ENCODE measurements at places on chromosomes 11 and 22.

- no peak for DNase-seq
Observed at GRCh38 chr11:92552942-92553341, 328.3 kb downstream of the FAT3 start.

DNA sequence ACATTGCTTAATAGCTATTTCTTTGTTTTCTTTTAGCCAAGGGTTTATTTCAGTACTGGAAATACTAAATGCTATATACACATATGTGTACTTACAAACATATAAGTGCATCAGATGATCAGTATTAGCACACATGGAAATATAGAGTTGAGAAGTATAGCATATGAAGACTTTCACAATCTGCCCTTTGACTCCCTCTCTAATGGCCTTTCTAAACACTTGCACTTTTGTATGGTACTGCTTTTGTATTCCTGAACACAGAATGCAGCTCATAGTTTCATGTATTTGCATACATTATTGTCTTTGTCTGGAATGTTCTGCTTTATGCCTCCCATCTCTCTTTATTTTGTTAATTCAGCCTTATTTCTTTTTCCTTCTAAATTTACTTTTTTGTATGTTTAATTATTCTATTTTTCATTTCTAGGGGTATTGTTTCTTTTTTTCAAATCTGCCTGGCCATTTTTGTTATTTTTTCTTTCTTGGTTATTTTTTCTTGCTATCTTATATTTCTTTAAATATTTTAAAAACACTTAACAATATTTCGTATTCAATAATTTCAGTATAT lies 28.8 kb downstream of the ACER3 start:
- no peak for DNase-seq

DNA sequence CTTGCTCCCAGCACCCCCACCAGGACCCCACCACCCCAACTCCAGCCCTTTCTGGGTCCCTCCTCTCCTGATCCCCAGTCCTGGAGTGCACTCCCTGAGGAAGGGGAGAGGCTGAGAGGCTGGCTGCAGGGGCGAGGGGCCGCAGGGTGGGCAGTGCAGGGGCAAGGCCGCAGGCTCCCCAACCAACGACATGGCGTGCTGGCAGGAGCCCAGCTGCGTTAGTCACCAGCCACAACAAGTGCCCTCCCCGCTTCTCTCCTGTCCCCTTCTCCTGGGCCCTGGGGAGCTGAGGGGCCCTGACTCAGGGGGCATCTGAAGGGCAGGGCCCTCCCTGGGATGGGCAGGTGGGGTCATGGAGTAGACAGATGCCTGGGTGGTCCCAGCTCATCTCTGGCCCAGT lies 2.3 kb downstream of the CABP7 start:
- no peak for DNase-seq

GRCh38 chr11:16367252-16367651 lies 10.9 kb upstream of the SOX6 start:
- DNase-seq = no peak

- no peak for DNase-seq
Observed at GRCh38 chr11:69934861-69935494, 115.8 kb upstream of the FGF3 start.

- DNase-seq = no peak
Observed at GRCh38 chr22:19620742-19621371, 93.4 kb upstream of the SEPTIN5 start.

GRCh38 chr11:132943357-132943705 lies 589.0 kb downstream of the OPCML start:
- no peak for DNase-seq

DNA sequence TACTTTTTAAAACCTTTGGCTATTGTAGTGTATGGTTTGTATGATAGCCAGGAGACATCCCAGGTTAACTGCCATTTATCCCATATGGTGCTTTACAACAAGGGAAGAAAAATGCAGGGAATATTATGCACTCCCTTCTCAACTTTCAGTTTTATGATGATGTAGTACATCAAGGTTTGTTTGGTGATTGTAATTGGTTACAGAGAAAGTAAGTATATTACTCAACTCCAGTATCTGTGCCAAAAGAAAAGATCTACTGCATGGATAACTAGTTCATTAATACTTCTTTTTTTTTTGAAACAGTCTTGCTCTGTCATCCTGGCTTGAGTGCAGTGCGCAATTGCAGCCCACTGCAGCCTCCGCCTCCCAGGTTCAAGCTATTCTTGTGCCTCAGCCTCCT lies 65.3 kb downstream of the BCL2L13 start:
- no peak for DNase-seq

GRCh38 chr22:48968201-48968959 lies 859.3 kb downstream of the BRD1 start:
- DNase-seq = peak; percentile 67

DNA sequence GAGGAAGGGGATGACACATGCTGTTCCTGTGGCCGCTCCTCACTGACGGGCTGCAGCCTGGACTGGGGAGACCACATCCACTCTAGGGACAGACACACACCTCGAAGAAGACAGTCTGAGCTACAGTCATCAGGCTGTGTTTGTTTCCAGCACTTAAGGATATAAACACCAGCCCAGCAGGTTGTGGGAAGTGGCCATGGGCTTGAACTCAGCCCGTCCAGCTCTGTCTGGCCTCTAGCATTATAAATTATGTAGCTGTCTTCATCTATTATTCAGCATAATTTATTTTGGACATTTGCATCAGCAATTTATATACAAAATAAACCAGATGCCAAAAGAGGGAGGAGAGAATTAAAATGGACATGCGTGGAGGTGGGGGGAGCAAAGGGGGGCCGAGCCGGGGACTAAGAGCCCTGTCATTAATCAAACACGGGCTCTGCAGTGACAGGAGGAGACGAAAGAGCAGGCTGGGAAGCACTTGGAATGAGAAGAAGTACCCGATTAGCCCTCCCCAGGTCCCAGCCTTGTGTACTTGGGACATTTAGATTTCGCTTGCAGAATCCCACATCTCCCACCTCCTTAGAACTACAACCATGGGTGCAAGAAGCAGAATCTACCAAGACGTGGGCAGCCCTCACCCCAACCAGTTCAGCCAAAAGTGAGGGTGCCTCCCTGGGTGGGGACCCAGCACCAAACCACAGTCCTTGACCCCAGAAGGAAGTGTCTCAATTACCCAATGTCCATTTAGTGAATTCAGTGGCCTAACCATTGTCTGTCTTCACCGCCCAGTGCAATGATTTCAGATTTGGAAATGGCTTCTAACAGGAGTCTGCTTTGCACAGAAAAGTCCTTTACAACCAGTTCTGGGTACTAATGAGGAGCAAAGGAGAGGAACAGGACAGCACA lies 309.6 kb downstream of the OPCML start:
- DNase-seq = no peak

DNA sequence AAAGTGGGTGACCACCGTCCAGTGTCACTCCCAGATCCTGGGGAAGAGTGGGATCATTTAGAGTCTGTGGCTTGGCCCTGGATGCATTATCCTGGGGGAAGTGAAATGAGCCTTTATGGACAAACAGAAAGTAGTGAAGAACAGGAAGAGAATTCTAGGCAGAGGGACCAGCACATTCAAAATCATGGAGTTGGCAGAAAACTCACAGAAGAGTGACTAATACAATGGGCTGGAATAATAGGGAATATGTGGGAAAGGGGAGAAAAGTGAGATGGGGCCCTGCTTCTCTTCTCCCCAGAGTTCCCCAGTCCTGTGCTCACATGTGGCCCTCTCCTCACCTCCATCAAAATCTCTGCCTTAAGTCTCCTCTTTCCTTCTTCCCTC lies 84.3 kb downstream of the CCDC81 start:
- no peak for DNase-seq

DNA sequence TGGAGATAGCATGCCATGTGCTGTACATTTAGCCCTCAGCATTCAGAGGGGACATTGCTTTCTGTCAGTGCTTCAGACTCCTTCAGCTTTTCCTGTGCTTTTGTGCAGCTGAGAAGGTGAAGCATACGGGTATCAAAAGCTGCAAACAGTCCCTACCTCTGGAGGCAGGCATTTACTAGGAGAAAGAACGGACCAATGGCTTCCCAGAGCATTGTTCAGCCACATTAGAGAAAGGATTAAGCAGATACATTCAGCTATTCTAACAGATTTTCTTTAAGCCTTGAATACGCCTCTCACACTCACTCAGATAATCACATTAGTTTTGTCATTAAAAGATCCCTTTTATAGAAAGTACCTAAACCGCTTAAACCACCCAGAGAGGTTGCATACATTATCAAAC lies 80.7 kb upstream of the FAM181B start:
- no peak for DNase-seq

- DNase-seq = no peak
Observed at GRCh38 chr11:106389101-106389500, 311.6 kb downstream of the AASDHPPT start.

GRCh38 chr11:12246147-12246546 lies 131.2 kb upstream of the PARVA start:
- DNase-seq = peak; percentile 64

DNA sequence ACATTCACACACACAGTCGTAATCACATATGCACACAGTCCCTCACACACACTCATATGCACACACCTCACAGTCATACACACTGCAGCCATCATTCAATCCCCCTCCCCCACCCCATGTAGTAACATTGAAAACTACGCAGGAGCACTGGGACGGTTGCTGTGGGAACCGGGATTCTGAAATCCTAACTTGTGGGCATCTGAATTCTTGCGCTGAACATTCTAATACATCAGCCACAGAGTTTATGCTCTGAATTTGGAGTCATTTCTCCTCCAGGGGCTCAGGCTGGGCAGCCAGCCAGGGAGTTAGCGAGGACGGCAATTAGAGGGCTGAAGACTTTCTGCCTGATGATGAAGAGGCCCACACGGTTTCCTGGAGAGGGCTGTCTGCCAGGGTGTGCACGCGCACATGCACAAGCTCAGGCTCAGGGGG lies 32.7 kb downstream of the CD6 start:
- DNase-seq = peak; percentile 82

DNA sequence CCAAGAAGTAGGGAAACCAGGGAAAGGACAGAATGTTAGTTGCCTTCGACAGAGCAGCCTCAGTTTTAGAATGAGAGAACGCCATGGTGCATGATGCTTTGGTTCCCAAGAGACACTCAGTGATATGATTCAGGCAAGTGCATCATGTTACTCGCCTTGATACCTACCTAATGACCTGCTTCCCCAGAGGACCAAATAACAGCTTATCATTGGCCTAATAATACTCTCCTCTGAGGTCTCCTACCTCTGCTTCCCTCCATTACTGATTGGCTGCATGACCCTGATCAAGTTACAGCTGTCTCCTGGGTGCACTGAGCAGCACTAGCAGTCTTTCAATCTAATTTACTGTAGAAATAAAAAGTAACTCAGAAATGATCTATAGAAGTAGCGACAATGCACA lies 979.7 kb upstream of the FAT3 start:
- DNase-seq = no peak

DNA sequence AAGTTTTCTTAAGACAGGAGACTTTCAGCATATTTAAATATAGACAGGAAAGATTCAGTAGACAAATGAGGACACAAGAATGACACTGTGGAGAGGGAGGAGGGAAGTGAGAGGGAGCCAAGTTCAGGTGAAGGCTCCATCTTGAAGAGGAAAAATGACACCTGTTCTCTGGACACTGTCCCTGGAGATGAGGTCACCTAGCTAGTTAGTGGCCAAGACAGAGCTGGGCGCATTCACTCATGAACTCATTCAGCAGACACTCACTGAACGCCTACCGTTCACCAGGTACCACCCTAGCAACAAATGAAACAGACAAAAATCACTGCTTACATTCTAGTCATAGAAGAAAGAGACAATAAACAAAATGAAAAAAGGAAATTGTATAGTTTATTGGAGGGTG lies 103.3 kb upstream of the PARVA start:
- DNase-seq = no peak

GRCh38 chr11:72720047-72720446 lies 32.2 kb downstream of the ARAP1 start:
- DNase-seq = no peak

DNA sequence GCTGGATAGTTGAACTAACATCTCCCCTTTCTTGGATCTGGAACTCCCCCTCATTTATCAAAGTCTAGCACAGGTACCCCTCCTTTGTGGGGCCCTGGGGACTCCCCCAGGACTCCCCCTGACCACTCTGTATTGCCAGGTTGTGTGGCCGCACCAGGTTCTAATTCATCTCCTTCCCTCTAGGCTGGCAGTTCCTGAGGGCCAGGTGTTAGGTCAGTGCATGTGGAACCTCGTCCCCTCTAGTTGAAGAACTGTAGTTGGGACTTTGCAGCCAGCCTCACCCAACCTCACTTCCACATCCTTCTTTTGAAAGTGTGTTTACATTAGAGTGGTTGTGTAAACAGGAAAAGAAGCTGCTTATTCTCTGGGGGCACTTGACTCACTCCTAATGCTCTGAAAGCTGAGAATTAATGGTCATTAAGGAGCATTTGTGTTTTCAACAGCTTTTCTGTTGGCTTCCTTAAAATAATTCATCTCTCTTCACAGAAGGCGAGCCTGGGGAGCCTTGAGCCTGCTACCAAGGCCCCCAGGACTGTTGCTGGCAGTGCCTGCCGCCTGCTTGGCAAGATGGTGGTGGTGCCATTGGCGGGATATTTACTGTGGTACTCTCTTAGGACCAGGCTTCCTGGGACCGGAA lies 11.8 kb downstream of the UPB1 start:
- peak; percentile 20 for DNase-seq

DNA sequence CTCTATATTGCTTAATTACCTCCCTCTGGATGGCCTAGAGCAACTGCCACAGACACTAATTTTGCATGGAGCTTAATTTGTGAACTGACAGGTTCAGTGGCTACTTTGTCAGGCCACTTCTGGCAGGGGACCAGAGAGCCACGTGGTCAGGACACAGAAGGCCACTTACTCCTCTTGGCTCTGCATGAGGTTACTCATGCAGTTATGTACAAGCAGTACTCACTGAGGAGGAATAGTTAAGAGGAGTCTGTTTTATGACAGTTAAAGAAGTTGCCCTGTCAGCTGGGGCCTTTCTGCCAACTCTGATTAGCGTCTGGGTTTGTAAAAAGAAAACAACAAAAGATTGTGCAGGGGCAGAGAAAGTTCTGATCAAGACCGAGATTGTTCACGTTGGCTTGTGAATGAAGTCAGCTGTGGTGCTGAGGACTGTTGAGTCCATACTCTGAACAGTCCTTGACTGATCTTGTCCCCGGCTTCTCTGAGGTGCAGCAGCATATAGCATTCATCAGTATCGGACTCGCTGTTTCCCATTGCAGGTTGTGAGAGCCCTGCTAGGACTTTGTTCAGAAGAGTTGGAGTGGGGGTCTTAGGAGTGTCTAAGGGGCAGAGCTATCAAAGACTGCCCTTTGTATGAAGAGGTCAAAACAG lies 41.4 kb downstream of the PPFIBP2 start:
- DNase-seq = no peak

GRCh38 chr11:19345848-19346681 lies 105.3 kb upstream of the E2F8 start:
- DNase-seq = peak; percentile 59

Data from RPMI8226 (cell line).